Kidney (tissue), 22 donors: ENCODE measurements at places on chromosomes 1 and 21. TPM values are rescaled to one million over a fixed set of nuclear protein-coding genes. Genes with fewer than 3 reads are reported as not detected.

- H3K36me3 ChIP-seq = no peaks in the 10 kb centered on the region
- H3K4me1 ChIP-seq = no peaks in the 10 kb centered on the region
- peak; percentile 35 for DNase-seq
- H3K4me3 ChIP-seq = no peak overlapping the region
- no peaks in the 10 kb centered on the region for H3K27me3 ChIP-seq
- no peak overlapping the region for H3K27ac ChIP-seq
Observed at GRCh38 chr1:48115835-48116234, 106.7 kb upstream of the SLC5A9 start.

GRCh38 chr1:230011333-230012092 is 55.5 kb upstream of the GALNT2 start:
- H3K27me3 ChIP-seq = no peaks in the 10 kb centered on the region
- peak; percentile 16 for DNase-seq
- no peak overlapping the region for H3K4me3 ChIP-seq
- H3K27ac ChIP-seq = no peak overlapping the region

DNA sequence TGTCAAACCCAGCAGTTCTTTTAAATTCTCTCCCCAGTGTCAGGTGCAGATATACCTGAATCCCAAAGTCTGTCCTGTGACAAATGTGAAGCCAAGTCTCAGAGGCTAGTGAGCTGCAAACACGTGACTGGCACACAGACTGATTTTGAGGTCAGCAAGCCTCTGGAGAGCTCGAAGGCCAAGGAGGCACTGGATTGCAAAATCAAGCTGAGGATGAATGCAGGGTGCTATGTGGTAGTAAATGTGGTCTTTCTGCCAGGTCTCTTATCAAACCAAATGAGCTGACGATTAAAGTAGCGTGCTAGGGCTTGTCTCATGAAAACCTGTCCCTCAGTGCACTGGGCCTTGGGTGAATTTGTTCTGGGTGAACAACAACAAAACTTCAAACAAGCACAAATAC is 20.6 kb downstream of the GPR3 start:
- no peak overlapping the region for H3K4me3 ChIP-seq
- DNase-seq = no peak
- no peaks in the 10 kb centered on the region for H3K4me1 ChIP-seq
- H3K36me3 ChIP-seq = peaks cover 62% of the 10 kb centered on the region
- H3K27ac ChIP-seq = no peak overlapping the region

DNA sequence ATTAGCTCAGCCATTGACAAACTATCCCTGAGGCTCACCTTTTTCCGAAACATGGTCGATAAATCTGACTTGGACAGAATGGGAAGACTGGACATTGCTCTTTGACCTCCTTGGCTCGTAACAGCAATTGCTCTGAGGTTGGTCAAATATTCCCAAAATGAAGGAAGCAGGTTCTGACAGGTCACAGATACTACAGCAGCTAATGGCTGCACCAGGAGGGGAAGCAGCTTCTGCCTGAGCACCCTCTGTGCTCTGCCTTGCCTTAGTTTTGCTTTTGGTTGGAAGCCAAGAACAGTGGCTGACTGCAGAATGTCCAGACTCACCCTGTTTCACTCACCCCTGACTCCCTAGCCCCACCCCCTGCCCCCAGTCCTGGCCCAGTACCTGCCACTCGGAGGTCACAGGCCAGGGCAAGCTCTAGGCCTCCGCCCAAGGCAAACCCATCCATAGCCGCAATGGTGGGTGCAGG is 15.4 kb downstream of the ECHDC2 start:
- H3K27me3 ChIP-seq = no peaks in the 10 kb centered on the region
- no peaks in the 10 kb centered on the region for H3K4me1 ChIP-seq
- no peak for DNase-seq
- no peak overlapping the region for H3K4me3 ChIP-seq
- peaks cover 6% of the 10 kb centered on the region for H3K36me3 ChIP-seq
- no peak overlapping the region for H3K27ac ChIP-seq

GRCh38 chr21:42351626-42352440 is 1.0 kb upstream of the TFF2 start:
- H3K36me3 ChIP-seq = no peaks in the 10 kb centered on the region
- H3K4me1 ChIP-seq = no peaks in the 10 kb centered on the region
- no peak overlapping the region for H3K4me3 ChIP-seq
- DNase-seq = no peak

GRCh38 chr1:238119861-238120260 is 229.1 kb upstream of the ZP4 start:
- H3K4me3 ChIP-seq = no peak overlapping the region
- H3K27ac ChIP-seq = no peak overlapping the region
- H3K36me3 ChIP-seq = no peaks in the 10 kb centered on the region
- H3K27me3 ChIP-seq = no peaks in the 10 kb centered on the region

GRCh38 chr1:11736746-11737639 is 1.1 kb downstream of the AGTRAP start:
- peak overlapping the region; percentile 86 for H3K27ac ChIP-seq
- H3K27me3 ChIP-seq = no peaks in the 10 kb centered on the region
- H3K4me1 ChIP-seq = peaks cover 8% of the 10 kb centered on the region

GRCh38 chr21:38240129-38240528 is 16.7 kb upstream of the KCNJ15 start:
- DNase-seq = peak; percentile 54
- H3K4me3 ChIP-seq = no peak overlapping the region
- H3K36me3 ChIP-seq = no peaks in the 10 kb centered on the region
- peaks cover 10% of the 10 kb centered on the region for H3K4me1 ChIP-seq
- H3K27me3 ChIP-seq = no peaks in the 10 kb centered on the region

DNA sequence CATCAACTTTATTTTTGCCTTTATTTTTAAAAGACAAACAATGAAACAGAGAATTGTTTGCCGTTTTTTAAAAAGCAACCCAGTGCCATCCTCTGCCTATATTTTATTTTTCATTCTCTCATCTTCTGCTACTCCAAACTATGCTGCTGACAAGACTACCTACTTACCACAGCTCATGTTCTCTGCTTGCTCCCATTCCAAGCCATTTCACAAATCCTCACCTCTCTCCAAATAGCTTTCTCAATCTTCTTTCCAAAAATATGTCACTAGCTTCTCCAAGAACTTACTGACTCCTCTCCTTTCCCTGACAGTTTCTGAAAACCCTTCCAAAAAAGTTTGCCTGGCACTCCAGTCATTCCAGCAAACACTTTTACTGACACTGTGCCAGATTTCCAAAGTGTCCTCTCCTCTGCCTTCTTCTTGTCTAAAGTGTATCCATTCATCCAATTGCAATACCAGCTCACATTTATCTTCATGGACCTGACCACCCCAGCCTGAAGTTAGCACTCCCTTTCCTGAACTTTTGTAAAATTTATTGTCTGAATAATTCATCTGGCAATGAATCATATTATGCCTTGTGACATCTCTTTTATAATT is 766.5 kb upstream of the B3GALT2 start:
- no peaks in the 10 kb centered on the region for H3K36me3 ChIP-seq
- no peak overlapping the region for H3K4me3 ChIP-seq
- no peak overlapping the region for H3K27ac ChIP-seq

DNA sequence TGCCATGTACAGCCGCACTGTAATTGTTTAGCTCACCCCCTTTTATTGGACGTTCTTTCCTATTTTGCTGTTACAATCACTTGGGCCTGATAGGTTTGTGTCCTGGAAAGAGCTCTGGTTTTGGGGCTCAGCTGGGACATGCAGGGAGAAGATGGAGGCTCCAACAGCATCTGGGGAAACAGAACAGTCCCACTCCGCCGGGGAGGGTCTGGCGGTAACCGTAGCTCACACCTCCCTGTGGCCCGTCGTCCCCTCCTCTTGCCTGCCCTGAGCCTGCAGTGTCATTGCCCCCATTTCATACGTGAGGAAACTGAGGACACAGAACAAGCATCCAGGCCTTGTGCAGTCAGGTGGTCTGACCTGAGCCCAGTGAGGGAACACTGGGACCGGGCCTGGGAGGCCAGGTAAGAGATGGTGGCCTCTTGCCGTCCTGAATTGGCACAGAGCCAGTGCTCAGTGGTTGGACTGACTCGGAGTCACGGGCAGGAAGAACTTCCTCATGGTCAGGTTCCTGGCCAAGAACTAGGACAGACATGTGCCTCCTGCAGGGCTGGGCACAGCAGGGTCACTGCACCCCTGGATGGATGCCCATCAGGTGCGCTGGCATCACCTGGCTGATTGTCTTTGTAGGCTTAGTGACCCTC is 41.8 kb downstream of the S100B start:
- no peak overlapping the region for H3K4me3 ChIP-seq
- peaks cover 40% of the 10 kb centered on the region for H3K36me3 ChIP-seq
- DNase-seq = no peak
- no peak overlapping the region for H3K27ac ChIP-seq

GRCh38 chr1:1215080-1215676 is 1.2 kb upstream of the TNFRSF4 start:
- no peak for DNase-seq
- H3K4me3 ChIP-seq = no peak overlapping the region
- H3K27ac ChIP-seq = no peak overlapping the region

GRCh38 chr1:92804721-92805201 is 19.9 kb upstream of the EVI5 start:
- peak; percentile 49 for DNase-seq
- no peak overlapping the region for H3K27ac ChIP-seq
- H3K4me1 ChIP-seq = no peaks in the 10 kb centered on the region
- H3K36me3 ChIP-seq = no peaks in the 10 kb centered on the region
- H3K27me3 ChIP-seq = no peaks in the 10 kb centered on the region
- no peak overlapping the region for H3K4me3 ChIP-seq

GRCh38 chr1:172343240-172344160 is 77.0 kb upstream of the C1orf105 start:
- DNase-seq = peak; percentile 66
- no peaks in the 10 kb centered on the region for H3K36me3 ChIP-seq
- peak overlapping the region; percentile 3 for H3K4me3 ChIP-seq
- no peaks in the 10 kb centered on the region for H3K4me1 ChIP-seq
- no peak overlapping the region for H3K27ac ChIP-seq

The KRTAP20-4 gene
- not detected for total RNA-seq

The GIPC2 gene
- 10.7 TPM for total RNA-seq

The KRTAP22-1 gene
- not detected for total RNA-seq
